ENCODE measurements at places on chromosomes 4 and X. TPM values are rescaled to one million over a fixed set of nuclear protein-coding genes. Genes with fewer than 3 reads are reported as not detected.

The TACC3 gene
- polyA plus RNA-seq, result 1.9 TPM

The TMEM271 gene
- polyA plus RNA-seq, result not detected

The SMARCA5 gene
- 10.6 TPM for polyA plus RNA-seq

The KCND1 gene
- 4.7 TPM for polyA plus RNA-seq

The IL2RG gene
- polyA plus RNA-seq, result 2.9 TPM

The HSFX4 gene
- polyA plus RNA-seq, result 0.12 TPM

The PRRG3 gene
- polyA plus RNA-seq, result 0.45 TPM

The RTL5 gene
- polyA plus RNA-seq, result 1.1 TPM

The CAPN6 gene
- 2.2 TPM for polyA plus RNA-seq

The HTRA3 gene
- 56.3 TPM for polyA plus RNA-seq

The EPGN gene
- 0.06 TPM for polyA plus RNA-seq

The GPRASP1 gene
- polyA plus RNA-seq, result 2.6 TPM

The ACE2 gene
- 14.4 TPM for polyA plus RNA-seq

The REPS2 gene
- 1.7 TPM for polyA plus RNA-seq

The BEX1 gene
- polyA plus RNA-seq, result not detected

The ZCCHC18 gene
- polyA plus RNA-seq, result 0.36 TPM

The MAGED2 gene
- 79.6 TPM for polyA plus RNA-seq

The EIF4E gene
- polyA plus RNA-seq, result 64.0 TPM

The ADH5 gene
- polyA plus RNA-seq, result 198 TPM

The TMPRSS11F gene
- not detected for polyA plus RNA-seq

The MAGEC1 gene
- not detected for polyA plus RNA-seq

The PASD1 gene
- not detected for polyA plus RNA-seq

The SERTM2 gene
- polyA plus RNA-seq, result not detected

The PAGE4 gene
- not detected for polyA plus RNA-seq

The CLNK gene
- 0.05 TPM for polyA plus RNA-seq

The HNRNPH2 gene
- 60.3 TPM for polyA plus RNA-seq

The TIGD4 gene
- polyA plus RNA-seq, result 0.07 TPM

The C4orf51 gene
- polyA plus RNA-seq, result not detected

The NALF2 gene
- polyA plus RNA-seq, result 0.11 TPM

The CXorf51B gene
- polyA plus RNA-seq, result not detected

The IGSF1 gene
- 0.43 TPM for polyA plus RNA-seq

The TLR2 gene
- 2.3 TPM for polyA plus RNA-seq

The RWDD4 gene
- 11.1 TPM for polyA plus RNA-seq

The PRRG1 gene
- polyA plus RNA-seq, result 5.4 TPM

The HOPX gene
- 4.5 TPM for polyA plus RNA-seq

The TMSB15A gene
- polyA plus RNA-seq, result 0.53 TPM

The PF4V1 gene
- not detected for polyA plus RNA-seq

The SPIN3 gene
- polyA plus RNA-seq, result 6.6 TPM

The DMP1 gene
- polyA plus RNA-seq, result not detected

The POF1B gene
- polyA plus RNA-seq, result 0.22 TPM

The RADX gene
- 0.51 TPM for polyA plus RNA-seq

The TBC1D9 gene
- polyA plus RNA-seq, result 5.9 TPM

The MAD2L1 gene
- polyA plus RNA-seq, result 2.1 TPM

The SLC10A7 gene
- 4.3 TPM for polyA plus RNA-seq

The RNF128 gene
- 9.1 TPM for polyA plus RNA-seq

The PABPC1L2A gene
- polyA plus RNA-seq, result not detected

The FATE1 gene
- 0.15 TPM for polyA plus RNA-seq

The RHOXF1 gene
- not detected for polyA plus RNA-seq

The PNMA6F gene
- polyA plus RNA-seq, result not detected

The TKTL2 gene
- polyA plus RNA-seq, result not detected

The HTR2C gene
- not detected for polyA plus RNA-seq

The DACH2 gene
- 0.17 TPM for polyA plus RNA-seq

The KLHL4 gene
- 1.9 TPM for polyA plus RNA-seq

The SPANXN3 gene
- polyA plus RNA-seq, result not detected

The MAGEC2 gene
- not detected for polyA plus RNA-seq

The XKRX gene
- 0.06 TPM for polyA plus RNA-seq

The PDGFRA gene
- 43.6 TPM for polyA plus RNA-seq

The C1GALT1C1 gene
- 11.6 TPM for polyA plus RNA-seq

All from adipose tissue (tissue), 3 donors.